ENCODE measurements at places on chromosomes 2 and 18.
A peak's percentile ranks its signal among the peaks of the same experiment; 100 is the strongest.

DNA sequence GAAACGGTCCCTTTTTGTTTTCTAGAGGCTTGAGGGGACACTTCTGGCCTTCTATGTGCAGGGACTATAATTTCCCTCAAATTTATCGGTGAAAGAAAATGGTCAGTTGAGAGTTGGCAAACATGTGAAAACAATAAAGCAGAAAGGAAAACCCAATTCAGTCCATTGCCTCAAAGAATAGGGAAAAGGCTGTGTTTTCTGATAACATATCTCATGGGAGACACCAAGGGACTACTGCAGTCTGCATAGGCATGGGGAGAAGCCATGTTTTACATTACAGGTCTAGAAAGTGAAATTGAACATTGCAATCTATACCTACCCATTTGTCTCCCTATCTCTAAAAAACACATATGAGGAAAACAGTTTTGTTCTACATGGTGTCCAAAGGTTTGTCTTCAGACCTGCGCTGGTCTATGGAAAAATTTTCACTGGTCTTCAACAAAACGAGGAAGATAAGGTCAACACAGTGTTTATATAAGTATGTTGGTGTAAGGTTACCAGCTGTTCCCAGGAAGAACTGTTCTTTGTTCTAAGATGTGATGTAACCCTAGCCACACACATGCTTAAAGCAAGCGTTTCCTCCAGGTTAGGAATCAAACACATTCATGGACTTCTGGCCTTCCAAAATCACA, 179.7 kb downstream of the MREG start:
- peaks cover 6% of the 10 kb centered on the region for H3K4me1 ChIP-seq
- DNase-seq = no peak
- no peak overlapping the region for H3K27ac ChIP-seq
- H3K4me3 ChIP-seq = no peak overlapping the region

DNA sequence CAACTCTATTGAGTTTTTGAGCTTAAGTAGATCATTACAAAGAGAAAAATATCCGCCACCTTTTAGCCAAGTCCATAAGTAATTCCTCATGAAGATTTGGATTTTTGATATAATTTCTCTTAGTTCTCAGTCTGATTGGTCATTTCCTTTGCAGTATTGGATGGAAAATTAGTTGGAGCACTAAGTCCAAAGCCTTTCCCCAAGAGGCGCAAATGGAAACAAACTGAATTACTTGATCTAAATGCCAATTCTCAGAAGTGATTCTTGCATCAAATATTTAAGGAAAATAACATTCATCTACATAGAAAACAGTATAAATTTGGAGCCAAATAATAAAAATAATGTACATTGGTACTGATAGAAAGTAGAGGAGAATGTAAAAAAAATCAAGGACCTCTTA, 115.6 kb downstream of the CACNB4 start:
- DNase-seq = no peak
- peaks cover 2% of the 10 kb centered on the region for H3K36me3 ChIP-seq
- H3K27ac ChIP-seq = no peak overlapping the region
- peaks cover 10% of the 10 kb centered on the region for H3K27me3 ChIP-seq
- H3K4me3 ChIP-seq = no peak overlapping the region

DNA sequence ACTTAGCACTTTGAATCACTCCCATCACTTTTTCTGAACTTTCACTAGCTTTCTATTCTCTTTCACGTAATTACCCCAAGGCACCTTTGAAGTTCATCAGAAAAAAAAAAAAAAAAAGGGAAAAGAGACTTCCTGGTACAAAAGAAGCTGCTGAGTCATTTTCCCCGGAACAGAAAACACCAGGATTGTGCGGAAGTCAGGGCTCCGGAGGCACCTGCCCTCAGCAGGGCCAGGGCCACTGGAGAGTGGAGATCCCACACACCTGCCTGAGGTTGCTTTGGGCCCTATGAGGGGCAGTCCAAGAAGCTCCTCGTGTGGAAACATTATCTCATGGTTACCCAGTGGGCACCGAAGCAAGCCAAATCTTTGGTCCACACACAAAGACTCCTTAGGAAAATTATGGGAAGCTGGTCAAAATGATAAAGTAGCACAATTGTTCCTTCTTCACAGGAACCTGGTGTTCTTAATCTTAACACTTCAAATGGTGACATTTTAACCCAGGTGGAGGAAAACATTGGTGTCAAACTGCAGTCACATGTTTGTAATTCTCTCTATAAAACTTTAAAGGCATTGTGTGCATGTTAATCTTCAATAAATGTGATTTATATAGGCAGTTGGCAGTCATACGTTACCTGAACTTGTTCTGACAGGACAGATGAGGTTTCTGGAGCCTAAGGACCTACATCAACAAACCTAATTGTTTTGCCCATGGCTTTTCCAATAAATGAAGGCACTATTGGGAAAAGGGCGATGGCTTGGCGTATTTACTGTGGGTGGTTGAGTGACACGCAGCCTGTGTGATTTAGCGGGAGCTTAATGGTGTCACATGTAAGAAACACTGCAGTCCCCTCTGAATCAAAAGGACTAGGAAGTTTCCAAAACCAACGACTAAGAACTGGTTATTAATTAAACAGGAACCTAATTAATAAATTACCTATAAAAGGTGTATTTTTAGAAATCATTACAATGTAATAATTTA, 23.4 kb upstream of the FAM110C start:
- no peaks in the 10 kb centered on the region for H3K27me3 ChIP-seq
- DNase-seq = no peak
- H3K4me3 ChIP-seq = no peak overlapping the region
- H3K4me1 ChIP-seq = no peaks in the 10 kb centered on the region

- H3K4me3 ChIP-seq = no peak overlapping the region
- H3K4me1 ChIP-seq = no peaks in the 10 kb centered on the region
- H3K27me3 ChIP-seq = no peaks in the 10 kb centered on the region
- peaks cover 3% of the 10 kb centered on the region for H3K36me3 ChIP-seq
Measured at GRCh38 chr18:50992351-50992762, 24.5 kb downstream of the ELAC1 start.

- H3K27me3 ChIP-seq = no peaks in the 10 kb centered on the region
- no peak for DNase-seq
- H3K4me3 ChIP-seq = no peak overlapping the region
- H3K4me1 ChIP-seq = no peaks in the 10 kb centered on the region
- no peak overlapping the region for H3K27ac ChIP-seq
Measured at GRCh38 chr2:235810846-235811245, 317.0 kb downstream of the AGAP1 start.

DNA sequence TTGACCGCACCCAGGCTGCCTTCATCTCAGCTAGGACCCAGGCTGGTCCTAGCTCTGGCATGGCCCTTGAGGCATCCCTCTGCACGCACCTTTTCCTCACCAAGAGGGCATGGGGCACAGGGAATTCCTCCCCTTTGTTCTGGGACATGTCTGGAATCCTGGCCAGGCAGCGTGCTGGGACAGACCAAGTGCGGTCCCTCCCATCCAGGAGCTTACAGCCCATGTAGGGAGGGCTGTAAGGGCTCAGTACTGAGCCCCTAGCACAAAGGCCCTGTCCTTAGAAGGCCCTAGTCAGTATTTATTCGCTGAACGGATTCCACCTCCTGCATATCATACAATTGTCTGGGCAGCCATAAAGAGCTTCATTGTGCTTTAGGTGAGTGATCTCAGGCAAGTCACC, 3.0 kb downstream of the TMEM37 start:
- H3K36me3 ChIP-seq = no peaks in the 10 kb centered on the region
- H3K27me3 ChIP-seq = peaks cover 16% of the 10 kb centered on the region
- no peak for DNase-seq
- H3K4me3 ChIP-seq = no peak overlapping the region
- no peak overlapping the region for H3K27ac ChIP-seq
- H3K4me1 ChIP-seq = peaks cover 5% of the 10 kb centered on the region

DNA sequence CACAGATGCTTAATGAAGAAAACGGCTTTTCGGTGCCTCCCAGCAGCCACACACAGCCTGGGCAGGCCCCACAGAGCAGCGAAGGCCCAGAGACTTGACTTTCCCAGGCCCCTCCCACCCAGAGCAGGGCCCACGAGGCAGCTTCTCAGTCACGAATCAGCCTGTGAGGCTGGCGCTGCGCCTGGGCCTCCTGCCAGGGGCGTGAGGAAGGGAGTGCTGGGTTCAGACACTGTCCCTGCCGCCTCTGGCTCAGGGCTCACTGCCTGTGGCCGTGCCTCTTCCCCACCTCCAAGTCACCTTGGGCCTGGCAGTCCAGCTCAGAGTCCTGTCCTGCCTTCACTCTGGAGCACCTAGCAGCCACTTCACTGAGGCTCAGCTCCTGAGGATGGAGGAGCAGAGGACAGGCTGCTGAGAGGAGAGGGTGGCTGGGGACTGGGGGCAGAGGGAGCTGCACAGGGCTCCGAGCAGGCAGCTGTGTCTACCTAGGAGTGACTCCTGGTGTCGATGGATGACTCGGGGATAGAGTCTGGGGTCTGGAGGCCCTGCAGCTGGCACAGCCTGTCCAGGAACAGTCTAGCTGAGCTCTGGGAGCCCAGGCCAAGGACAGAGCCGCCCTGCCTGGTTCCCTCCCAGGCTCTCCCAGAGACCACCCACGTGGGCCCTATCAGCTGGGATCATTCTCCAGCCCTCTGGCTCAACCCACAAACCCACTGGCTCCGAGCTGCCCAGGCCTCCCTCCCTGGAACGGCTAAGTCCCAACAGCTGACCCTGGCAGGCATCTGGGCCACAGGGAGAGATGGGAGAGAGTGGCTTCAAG, 36.4 kb upstream of the FOSL2 start:
- no peaks in the 10 kb centered on the region for H3K27me3 ChIP-seq
- DNase-seq = no peak
- peaks cover 11% of the 10 kb centered on the region for H3K4me1 ChIP-seq
- no peaks in the 10 kb centered on the region for H3K36me3 ChIP-seq

- no peaks in the 10 kb centered on the region for H3K36me3 ChIP-seq
- no peak overlapping the region for H3K4me3 ChIP-seq
- no peaks in the 10 kb centered on the region for H3K27me3 ChIP-seq
Measured at GRCh38 chr2:179422037-179422643, 157.5 kb upstream of the SESTD1 start.

- H3K27me3 ChIP-seq = no peaks in the 10 kb centered on the region
- H3K27ac ChIP-seq = no peak overlapping the region
- H3K4me1 ChIP-seq = no peaks in the 10 kb centered on the region
- no peak overlapping the region for H3K4me3 ChIP-seq
- peaks cover 6% of the 10 kb centered on the region for H3K36me3 ChIP-seq
Measured at GRCh38 chr2:232341739-232342126, 36.8 kb upstream of the ALPP start.

DNA sequence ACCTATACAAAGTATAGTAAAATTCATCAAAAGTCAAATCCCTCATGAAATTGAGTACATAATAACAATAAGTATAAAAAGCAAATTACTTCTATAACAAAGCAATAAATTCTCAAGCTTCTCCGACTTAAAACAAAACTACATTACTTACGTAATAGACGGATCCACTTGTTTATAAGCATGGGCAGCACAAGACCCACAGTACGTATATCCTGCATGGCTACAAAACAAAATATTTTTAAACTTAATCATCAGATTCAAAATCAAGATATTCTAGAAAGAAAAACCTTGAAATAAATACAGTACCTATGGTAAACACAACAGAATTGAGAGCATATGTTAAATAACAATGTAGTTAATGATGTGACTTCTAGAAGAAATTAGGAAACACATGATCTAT, 78.9 kb downstream of the MEMO1 start:
- no peak overlapping the region for H3K27ac ChIP-seq
- H3K4me3 ChIP-seq = no peak overlapping the region
- DNase-seq = no peak

DNA sequence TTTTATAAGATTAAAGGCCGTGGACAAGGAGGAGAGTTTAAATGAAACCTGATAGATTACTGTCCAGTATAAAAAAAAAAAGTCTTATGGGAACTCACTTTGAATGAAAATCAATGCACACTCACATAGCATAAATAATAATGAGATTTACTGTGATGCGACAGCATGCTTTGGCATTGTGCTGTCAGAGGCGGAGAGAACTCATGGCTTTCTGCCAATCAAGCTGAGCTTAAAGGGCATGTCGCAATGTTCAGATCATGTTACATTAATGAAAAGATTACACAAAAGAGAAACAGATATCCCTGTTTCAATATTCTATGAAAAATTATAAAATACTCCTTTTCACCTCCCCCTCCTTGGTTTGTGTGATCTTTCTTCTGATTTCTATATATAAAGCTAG, 310.8 kb downstream of the ERBB4 start:
- H3K27me3 ChIP-seq = no peaks in the 10 kb centered on the region
- no peaks in the 10 kb centered on the region for H3K4me1 ChIP-seq
- no peak overlapping the region for H3K27ac ChIP-seq
- H3K4me3 ChIP-seq = no peak overlapping the region

- no peak overlapping the region for H3K4me3 ChIP-seq
- H3K27ac ChIP-seq = peak overlapping the region; percentile 19
- H3K36me3 ChIP-seq = peaks cover 28% of the 10 kb centered on the region
Measured at GRCh38 chr2:100000915-100001707, 141.3 kb downstream of the AFF3 start.

- H3K27me3 ChIP-seq = no peaks in the 10 kb centered on the region
- no peaks in the 10 kb centered on the region for H3K36me3 ChIP-seq
- no peak overlapping the region for H3K27ac ChIP-seq
- H3K4me1 ChIP-seq = no peaks in the 10 kb centered on the region
- no peak overlapping the region for H3K4me3 ChIP-seq
Measured at GRCh38 chr18:10353791-10354190, 100.6 kb upstream of the APCDD1 start.

DNA sequence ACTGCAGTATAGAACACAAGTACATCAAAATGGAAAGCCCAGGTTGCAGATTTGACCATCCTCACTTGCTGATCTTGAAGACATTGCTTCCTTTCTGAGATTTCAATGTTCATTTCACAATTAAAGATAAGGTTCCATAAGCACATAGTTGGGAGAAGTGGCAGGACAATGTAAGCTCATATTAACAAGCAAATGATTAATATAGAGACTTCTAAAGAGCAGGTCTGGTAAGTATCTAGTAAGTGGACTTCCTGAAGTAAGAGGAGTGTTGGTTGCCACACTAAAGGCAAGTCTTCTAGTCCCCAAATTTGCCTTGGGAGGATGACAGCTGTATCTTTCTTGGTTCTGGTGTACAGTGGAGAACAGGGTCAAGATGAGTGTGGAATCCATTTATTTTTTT, 1.4 kb upstream of the PTPRM start:
- peaks cover 2% of the 10 kb centered on the region for H3K4me1 ChIP-seq
- DNase-seq = no peak
- H3K36me3 ChIP-seq = no peaks in the 10 kb centered on the region
- peaks cover 13% of the 10 kb centered on the region for H3K27me3 ChIP-seq

- H3K4me1 ChIP-seq = no peaks in the 10 kb centered on the region
- H3K4me3 ChIP-seq = no peak overlapping the region
- no peaks in the 10 kb centered on the region for H3K36me3 ChIP-seq
- no peaks in the 10 kb centered on the region for H3K27me3 ChIP-seq
Measured at GRCh38 chr2:66814916-66815315, 380.0 kb downstream of the MEIS1 start.

GRCh38 chr2:38268001-38268400, 109.1 kb downstream of the ATL2 start:
- no peak for DNase-seq
- H3K4me1 ChIP-seq = no peaks in the 10 kb centered on the region
- no peak overlapping the region for H3K4me3 ChIP-seq
- no peak overlapping the region for H3K27ac ChIP-seq
- no peaks in the 10 kb centered on the region for H3K36me3 ChIP-seq

- no peaks in the 10 kb centered on the region for H3K4me1 ChIP-seq
- H3K27me3 ChIP-seq = peaks cover 2% of the 10 kb centered on the region
Measured at GRCh38 chr18:7516266-7517117, 50.6 kb upstream of the PTPRM start.

- no peak for DNase-seq
- H3K36me3 ChIP-seq = no peaks in the 10 kb centered on the region
- no peak overlapping the region for H3K4me3 ChIP-seq
- H3K4me1 ChIP-seq = no peaks in the 10 kb centered on the region
- H3K27ac ChIP-seq = no peak overlapping the region
Measured at GRCh38 chr18:26919627-26920026, 54.1 kb upstream of the AQP4 start.

GRCh38 chr18:56756966-56757365, 105.8 kb downstream of the WDR7 start:
- H3K4me3 ChIP-seq = no peak overlapping the region
- no peaks in the 10 kb centered on the region for H3K4me1 ChIP-seq
- no peaks in the 10 kb centered on the region for H3K27me3 ChIP-seq
- no peak for DNase-seq
